Left kidney (tissue), 8 donors: ENCODE measurements at places on chromosomes 11 and 22.

DNA sequence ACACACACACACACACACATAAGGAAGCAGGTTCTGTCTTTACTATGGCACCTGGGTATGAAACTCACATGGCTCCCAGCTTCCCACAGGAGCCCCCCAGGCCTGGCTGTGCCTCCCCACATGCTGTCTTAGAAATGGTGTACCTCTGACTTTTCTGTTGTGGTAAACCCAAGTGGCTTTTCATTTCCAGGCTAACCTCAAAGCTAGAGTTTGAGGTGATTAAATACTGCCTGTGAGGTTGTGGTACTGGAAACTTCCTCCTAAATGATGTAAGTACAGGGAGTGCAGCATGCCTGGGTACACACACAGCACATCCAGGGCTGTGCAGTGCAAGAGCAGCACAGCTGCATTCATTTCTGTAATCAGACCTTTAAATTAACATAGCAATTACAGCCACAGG, 34.4 kb downstream of the ME3 start:
- no peak for DNase-seq

GRCh38 chr22:31276426-31277167, 15.7 kb downstream of the PIK3IP1 start:
- DNase-seq, result no peak

DNA sequence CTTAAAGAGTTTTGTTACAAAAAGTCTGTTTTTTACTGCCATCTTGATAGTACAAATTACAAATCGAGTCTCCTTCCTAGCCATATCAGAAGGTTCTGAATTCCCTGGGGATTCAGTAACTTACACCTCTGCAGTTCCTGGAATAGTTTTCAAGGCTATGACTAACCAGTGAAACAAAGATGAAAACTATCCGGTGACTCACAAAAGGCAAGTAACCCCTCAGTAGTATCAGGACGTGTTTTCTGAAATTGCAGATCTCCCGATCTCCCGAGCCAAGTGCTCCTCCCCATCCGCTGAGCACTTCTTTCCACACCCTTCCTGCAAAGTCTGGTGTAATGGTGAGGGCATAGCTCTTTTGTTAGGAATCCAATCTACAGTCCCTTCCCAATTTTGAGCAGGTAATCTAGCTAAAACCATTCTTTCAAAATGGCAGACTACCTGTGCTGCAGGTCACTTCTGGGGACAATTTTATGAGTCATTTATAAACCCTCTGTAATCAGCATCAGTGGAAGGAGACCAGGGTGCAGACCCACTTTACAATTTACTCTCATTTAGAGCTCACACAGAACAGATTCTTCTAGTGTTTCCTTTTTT, 7.7 kb downstream of the E2F8 start:
- DNase-seq, result no peak

DNA sequence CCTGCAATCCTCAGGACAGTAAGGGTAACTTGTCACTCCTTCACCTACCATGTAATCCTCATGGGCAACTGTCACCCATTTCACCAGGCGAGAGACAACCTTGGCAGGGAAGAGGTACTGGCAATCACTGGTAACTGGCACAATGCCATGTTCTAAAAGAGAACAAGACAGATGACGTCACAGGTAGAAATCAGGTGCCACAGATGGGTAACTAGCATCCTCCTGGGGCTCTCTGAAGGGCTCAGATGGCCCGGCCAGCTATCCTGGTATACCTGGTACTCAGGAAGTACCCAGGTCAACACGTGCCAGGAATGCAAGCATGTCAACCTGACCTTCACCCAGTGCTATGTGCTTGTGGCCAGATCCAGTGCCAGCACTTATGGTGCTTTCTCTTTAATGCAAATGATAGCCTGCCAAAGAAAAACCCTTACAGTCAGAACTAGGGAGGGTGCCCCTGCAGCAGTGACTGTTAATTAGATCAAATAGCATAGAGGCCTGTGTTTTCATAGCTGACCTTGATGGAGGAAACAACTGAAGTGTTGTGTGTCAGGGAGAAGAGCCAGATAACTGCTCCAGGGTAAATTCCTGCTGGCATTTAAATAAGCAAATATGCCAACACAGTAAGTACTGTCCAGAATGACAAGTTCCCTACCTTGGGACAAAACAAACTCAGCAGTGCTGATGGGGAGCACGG, 36.2 kb downstream of the THOC5 start:
- no peak for DNase-seq

GRCh38 chr22:32818446-32819115, 17.1 kb downstream of the TIMP3 start:
- no peak for DNase-seq

GRCh38 chr22:42493393-42493792, 26.2 kb downstream of the RRP7A start:
- DNase-seq, result no peak

DNA sequence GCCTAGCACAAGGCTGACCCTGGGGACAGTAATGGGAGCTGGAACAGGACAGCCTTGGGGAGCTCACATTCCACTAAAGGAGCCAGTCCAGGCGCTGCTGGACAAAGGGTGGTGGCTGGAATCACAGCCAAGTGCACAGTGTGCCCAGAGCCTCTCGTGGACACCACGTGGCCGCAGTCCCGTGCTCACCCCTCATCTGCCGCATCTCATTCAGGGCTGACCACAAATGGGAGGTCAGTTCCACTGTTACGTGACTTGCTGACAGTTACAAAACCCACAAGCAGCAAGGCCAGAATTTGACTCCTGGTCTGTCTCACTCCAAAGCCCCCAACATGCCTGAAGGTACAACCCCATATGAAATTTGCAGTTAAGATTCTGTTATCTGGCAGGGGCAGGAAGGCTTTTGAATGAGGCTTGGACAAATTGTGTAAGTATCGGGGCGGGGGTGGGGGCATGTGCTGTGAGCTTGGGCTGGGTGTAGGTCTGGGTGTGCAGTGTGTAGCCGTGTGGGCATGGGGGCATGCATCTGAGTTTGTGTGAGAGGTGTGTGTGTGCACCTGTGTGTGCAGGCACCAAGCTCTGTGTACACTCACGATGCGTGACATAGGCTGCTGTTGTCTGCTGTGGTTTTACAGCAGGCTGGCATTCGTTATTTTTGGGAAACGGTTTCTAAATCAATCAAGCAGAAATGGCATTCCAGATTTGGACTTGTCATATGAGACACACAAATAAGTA, 301.7 kb downstream of the BRD1 start:
- no peak for DNase-seq

GRCh38 chr11:128779036-128779435, 85.2 kb downstream of the FLI1 start:
- no peak for DNase-seq

DNA sequence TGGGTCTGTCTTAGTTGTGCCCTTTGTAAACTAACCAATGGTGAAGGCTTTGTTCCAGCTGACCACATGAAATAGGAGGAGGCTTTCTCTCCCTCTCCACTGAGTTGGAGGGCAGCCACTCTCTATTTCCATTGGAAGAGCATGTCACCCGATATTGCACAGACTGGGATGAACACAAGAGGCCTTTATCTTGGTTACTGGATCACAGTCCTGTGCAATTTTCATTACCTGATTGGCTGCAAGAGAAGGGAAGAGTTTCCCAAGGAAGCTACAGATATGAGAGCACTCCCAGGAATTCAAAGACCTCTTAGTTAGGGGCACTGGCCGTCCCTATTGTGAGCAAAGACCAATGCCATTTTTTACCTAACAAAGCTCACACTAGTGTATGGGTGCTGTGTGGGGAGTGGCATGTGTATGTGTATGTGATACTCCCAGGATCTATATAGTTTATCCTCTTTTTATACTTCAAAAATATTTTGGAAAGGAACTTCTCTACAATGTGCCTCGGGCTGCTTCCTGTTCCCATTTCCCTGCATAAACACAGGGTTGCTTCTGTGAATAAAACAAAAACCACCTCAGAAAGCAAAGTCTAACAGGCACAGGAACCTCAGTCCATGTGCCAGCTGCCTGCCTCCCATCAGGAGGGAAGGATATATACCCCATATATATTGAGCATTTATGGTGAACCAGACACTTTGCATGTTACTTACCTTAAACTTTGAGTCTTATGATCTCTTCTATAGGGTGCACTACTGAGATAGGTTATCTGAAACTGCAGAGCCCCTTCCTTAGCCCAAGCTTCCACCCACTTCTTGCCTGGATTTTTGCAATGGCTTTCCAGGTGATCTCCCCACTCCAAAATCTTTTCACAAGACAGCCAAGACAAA, 126.5 kb downstream of the RASSF10 start:
- peak; percentile 67 for DNase-seq

- DNase-seq, result no peak
Measured at GRCh38 chr11:135075740-135076139, 663.7 kb upstream of the B3GAT1 start.

DNA sequence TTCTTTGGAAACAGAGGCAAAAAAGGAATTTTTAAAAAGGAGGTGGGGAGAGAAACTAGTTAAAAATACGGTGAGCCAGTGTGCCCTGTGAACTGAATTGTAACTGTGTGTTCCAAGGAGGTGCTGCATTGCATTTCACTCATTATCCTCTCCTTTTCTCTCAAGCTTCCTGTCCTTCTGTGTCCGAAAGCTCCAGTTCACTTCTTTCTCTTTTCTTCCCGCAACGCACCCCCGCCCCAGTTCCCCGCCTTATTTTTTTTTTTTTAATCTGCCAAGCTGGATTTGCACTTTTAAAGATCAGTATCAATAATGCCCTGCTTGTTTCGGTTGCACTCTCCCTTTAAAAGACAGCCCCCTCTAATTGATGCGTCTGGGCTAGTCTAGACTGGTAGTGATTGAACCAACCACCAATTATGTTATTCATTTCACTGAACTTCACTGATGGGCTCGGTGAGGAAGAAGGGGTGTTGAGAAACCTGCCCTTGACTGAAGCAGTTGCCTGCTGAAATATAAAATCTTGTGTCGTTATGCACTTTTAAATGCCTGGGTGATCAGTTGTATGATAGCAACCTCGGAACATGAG, 18.5 kb downstream of the BLID start:
- DNase-seq, result peak; percentile 24
